ENCODE measurements at places on chromosomes 1 and 21.

DNA sequence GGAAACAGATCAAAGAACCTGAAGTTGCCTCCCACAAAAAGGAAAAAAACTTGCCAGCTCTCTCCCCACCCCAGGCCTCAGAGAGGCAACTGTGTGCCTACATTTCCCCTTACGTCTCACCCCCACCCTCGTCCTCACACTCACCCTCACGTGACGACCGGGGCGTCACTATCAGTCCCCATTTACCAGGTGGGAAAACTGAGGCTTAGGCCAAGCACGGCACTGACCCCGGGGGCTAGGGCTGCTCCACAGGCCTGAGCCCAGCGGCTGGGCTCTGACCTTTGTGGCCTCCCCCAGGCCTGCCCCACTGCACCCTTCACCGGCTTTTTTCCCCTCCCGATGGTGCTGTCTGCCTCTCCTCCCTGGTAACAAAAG is 51.5 kb upstream of the RUNX3 start:
- DNase-seq = peak; percentile 68

- no peak for DNase-seq
Observed at GRCh38 chr1:207015791-207016190, 16.8 kb downstream of the C1orf116 start.

- DNase-seq = no peak
Observed at GRCh38 chr1:14926229-14926628, 227.3 kb upstream of the TMEM51 start.

DNA sequence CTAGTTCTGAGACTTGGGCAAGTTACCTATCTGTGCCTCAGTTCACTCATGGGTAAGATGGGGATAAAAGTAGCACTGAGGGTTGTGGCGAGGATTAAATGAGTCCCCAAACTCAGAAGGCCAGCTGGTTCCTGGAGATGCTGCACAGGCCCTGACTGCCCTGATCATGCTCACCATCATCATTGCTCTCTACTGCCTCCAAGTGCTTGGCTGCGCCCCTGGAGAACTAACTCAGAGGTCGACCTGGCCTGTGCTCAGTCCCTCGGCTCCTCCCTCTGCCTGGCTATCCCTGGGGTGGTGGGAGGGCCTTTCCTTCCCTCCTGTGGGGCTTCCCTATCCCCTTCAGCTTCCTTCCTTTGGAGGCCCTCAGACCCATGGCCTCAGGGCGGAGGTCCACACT is 5.6 kb downstream of the SLC5A9 start:
- no peak for DNase-seq

GRCh38 chr1:22847709-22848108 is 125.0 kb downstream of the LACTBL1 start:
- DNase-seq = no peak

DNA sequence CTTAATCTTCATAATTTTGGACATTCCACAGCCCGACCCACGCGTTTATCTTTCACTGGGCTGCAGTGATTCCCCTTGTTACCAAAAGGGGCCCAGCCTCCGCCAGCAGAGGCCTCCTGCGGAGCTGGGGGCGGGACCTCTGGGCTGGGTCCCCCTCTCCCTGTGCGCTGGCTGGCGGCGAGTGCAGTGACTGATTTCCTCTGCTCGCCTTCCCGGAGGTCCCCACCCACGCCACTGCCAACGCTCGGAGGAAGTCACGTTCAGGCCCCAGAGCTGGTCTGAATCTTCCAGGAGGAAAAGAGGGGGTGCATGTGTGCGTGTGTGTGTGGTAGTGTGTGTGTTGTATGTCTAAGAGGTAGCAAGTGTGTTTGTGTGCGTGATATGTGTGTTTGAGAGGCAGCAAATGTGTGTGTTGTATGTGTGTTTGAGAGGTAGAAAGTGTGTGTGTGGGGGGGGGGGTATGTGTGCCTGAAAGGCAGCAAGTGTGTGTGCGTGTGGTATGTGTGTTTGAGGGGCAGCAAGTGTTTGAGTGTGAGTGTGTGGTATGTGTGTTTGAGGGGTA is 35.0 kb upstream of the JAK1 start:
- peak; percentile 89 for DNase-seq

GRCh38 chr1:102628109-102628613 is 480.2 kb downstream of the COL11A1 start:
- DNase-seq = no peak

- no peak for DNase-seq
Observed at GRCh38 chr1:33346927-33347649, 26.2 kb upstream of the A3GALT2 start.

DNA sequence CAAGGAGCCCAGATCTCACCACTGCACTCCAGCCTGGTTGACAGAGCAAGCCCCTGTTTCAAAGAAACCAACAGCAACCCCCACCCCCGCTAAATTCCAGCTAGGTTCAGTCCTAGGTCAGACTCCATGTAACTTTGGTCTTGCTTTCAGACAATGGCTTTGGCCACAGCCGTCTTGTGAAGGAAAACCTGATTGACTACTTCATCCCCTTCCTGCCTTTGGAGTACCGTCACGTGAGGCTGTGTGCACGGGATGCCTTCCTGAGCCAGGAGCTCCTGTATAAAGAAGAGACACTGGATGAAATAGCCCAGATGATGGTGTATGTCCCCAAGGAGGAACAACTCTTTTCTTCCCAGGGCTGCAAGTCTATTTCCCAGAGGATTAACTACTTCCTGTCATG is 12.9 kb downstream of the TOR3A start:
- DNase-seq = no peak

GRCh38 chr1:183019860-183020259 is 3.4 kb upstream of the LAMC1 start:
- no peak for DNase-seq

DNA sequence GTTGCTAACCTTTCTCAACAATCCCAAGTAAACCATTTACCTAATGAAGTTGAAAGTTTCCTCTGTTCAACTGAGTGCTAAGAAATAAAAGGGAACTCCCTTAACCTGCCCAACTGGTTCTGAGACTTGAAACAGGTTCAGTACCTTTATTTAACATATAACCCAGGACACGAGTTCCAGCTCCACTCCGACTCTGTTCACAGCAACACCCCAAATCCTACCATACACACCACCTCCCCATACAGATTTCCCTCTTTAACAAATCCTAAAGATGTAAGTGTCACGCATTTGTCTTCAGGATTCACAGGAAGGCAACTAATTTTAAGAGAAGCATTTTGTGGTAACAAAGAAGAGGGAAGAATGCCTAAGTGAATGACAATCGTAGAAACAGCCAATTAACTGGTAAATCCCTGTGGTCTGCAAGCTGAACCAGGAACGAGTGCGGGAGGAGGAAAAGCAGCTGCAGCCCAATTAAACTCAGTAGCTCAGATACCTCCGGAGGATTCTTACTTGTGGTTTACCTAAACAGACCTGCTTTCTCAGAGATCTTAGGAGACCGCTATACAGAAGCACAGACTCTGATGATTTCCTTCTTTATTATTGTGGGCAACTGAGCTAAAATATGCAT is 134.5 kb upstream of the MAGI3 start:
- no peak for DNase-seq

DNA sequence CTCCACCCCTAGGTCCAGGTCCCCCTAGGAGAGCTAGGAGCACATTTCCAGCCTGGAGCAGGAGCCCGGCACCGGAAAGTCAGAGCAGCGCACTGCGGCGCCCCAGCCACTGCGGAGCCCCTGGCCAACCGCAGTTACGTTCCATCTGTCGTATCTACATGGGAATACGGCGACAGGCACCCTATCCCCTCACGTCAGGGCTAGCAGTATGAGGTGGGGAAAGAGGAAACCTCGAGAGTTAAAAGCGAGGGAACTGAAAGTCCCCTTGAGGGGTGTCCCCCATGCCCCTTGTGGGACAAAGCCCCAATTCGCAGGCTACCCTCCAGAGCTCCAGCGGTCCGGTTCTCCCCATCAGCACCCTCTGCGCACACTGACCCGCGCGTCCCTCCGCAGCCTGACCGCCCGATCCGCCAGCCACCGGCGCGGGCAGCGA is 995 bp downstream of the COLGALT2 start:
- DNase-seq = peak; percentile 43

DNA sequence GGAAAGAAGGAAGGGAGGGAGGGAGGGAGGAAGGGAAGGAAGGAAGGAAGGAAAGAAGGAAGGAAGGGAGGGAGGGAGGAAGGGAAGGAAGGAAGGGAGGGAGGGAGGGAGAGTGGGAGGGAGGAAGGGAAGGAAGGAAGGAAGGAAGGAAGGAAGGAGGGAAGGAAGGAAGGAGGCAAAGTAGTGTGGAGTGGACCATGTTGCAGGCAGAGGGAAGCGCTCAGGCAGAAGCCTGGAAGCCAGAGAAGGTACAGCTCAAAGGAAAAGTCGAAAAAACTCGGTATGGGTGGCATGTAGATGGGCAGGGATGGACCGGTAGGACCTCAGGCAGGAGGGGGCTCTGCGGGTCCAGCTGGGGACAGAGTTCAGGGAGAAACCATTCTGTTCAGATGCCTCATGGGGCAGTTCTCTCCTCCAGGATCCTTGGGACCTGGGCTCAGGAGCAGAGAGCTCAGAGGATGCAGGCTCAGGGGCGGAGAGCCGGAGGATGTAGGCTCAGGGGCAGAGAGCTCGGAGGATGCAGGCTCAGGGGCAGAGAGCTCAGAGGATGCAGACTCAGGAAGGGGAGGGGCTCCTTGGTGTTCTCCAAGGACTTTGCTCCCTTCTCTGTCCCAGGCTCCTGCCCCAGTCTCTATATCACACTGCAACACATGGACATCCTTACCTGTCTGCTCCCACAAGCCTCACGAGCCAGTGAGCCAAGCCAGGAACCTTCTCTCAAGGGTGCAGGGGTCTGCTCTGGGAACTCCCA is 13.6 kb upstream of the PADI3 start:
- no peak for DNase-seq

DNA sequence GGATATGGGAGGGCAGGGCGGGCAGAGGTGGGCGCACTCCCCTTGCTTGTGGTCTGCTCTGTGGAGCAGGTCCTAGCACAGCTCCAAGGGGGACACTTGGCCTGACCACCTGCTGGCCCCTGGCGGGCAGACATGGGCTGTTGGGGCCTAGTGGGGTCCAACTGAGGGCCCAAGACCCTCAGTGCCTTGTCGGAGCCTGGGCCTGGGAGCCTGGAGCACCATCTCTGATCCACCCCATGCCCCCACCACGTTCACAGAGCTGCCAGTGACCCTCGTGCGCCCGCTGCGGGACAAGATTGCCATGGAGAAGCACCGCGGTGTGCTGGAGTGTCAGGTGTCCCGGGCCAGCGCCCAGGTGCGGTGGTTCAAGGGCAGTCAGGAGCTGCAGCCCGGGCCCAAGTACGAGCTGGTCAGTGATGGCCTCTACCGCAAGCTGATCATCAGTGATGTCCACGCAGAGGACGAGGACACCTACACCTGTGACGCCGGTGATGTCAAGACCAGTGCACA is 70.6 kb downstream of the OBSCN start:
- peak; percentile 12 for DNase-seq

DNA sequence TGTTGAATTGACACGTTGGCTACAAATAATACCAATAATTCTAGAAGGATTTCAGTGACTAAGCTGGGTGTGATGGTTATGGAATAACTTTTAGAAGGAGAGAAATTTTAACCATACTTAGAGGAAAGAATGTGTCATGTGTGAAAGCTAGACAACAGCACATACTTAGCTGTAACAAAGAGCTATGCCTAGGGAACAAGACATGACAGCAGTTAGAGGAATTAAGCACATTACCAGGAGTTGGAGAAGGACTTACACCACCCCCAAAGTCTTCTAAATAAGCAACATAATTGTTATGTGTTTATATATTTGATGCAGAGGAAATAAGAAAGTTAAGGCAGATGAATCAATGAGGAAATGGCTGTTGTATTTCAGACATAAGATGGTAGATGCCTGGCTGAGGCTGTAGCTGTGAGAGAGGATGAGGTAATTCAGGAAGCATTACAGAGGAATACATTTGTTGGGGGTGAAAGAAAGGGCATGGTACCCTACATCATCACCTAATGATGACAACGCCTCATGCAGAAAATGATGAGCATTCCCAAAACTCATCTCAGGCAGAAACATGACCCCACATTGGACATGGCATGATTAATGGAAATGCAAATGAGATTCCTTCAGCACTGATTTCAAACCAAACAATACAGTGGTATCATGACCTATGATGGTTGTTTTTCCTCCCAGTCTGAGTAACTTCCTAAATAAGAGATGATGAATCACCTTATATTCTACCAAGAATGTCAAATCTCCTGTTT is 211.5 kb downstream of the LHX8 start:
- DNase-seq = no peak

DNA sequence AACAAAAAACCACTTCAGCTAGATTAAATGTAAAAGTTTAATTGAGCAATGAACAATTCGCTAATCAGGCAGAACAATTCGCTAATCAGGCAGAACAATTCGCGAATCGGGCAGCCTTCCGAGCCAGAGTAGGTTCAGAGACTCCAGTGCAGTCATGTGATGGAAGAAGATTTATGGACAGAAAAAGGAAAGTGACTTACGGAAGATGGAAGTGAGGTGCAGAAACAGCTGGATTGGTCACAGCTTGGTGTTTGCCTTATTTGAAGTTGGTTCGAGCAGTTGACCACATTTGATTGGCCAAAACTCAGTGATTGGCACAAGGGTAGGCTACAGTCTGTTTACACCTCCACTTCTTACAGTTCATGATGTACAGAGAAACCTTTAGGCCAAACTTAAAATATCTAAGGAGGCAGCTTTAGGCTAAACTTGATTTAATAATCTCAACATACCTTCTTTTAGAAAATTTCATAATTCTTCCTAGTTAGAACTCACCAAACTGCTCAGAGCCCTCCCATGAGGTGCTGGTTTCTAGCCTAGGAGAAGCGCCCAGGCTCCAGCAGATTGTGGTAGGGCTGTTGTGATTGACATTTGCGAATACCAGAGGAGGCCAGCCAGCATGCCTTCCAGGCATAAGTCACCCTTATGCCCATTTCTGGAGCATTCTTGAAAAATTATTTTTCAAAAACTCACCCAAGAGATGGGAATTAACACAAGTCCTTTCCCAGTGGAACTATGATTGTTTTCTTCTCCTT is 22.8 kb upstream of the KCNC4 start:
- no peak for DNase-seq

DNA sequence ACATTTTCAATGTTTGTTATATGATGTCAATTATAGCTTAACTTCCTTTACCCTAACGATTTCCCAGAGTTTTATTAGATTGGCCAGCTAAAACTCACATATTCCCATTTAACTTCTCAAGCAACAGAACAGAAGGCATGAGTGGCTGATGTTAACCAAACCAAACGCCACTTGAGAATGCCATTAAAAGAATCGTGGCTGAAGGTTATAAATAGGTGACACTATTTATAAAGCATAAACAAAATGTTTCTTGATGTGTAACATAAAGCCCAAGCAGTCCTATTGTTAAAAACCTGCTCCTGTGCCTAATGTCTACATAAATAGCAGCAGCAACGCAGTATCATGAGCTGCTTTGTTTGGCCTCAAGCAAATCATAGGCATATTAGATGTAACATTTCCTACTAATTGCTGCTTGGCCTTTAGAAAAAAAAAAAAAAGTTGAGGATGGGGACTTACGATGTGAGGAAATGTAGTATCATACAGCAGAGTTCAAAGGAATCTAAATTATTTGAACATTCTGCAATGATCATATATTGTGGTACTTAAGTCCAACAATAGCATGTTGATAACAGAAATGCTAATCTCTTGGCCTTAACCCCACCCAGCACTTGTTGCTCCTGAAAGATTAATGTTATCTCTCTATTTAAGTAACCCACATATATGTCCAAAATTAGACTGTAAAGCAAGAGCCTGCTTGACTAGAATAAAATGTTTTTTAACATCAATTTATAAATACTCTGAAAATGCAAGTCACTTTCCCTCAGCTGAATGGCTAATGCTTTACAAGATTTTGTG is 106.0 kb downstream of the ESRRG start:
- DNase-seq = no peak
